Kidney epithelial cell (primary cell): ENCODE measurements at places on chromosomes 11 and 22.

DNA sequence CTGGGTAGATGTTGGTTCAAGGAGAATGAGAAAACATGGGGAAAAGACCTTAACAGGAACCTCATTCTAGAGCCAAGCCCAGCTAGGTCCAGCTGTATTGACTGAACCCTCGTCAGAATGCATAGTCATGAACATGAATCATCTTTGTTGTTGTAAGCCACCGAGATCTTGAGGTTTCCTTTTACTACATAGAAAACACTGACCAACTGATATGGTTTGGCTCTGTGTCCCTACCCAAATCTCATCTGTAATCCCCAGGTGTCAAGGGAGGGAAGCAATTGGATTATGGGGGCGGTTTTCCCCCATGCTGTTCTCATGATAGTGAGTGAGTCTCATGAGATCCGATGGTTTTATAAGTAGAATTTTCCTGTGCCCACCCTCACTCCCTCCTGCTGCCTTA lies 19.4 kb upstream of the PHOX2A start:
- DNase-seq, result peak; percentile 23

DNA sequence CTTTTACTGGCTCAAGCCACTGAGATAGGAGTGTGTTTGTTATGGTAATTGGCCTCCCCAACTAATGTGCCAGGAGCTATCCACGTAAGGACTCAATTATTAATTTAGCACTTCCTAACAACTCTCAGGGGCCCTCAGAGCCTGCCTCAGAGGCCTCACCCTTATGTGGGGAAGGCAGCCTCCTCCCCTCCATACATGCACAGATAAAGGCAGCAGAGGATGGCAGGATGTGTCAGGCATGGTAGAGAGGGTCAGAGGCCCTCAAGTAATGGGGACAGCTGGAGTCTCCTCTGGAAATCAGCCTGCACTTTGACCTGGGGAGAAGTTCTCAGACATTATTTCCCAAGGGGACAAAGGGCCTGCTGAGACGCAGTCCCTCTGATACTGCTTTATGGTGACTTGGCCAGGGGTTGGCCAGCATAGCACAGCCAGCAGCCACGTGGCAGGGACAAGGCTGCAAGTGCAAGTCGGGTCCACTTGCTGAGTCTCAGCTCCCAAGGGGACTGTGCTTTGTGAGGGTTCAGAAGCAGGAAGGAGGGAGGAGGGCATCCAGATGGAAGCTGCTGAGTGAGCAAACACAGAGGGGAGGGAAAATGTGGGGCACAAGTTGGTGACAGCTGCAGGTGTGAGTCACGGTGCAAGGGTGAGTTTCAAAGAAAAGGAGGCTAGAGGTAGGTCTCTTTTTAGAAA lies 17.0 kb downstream of the MOGAT2 start:
- DNase-seq, result no peak

GRCh38 chr11:3094223-3094824 lies 37.1 kb upstream of the CARS1 start:
- DNase-seq, result no peak

DNA sequence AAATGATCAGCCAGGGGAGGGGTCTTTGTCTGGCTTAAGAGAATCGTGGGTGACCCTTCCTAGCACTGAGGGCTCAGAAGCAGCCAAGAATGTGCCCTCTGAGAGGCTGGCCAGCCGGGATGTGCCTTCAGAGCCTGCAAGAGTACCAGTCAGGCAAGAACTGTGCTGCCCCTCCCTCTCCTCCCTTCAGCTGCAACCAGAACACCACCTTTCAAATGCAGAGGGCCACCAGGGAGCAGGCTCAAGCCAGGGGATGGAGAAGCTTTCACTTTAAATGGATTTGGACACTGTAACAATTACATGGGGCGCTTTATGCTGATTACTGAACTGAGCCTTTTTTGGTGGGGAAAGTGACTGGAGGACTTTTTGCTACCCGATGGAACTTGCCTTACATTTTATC lies 44.9 kb upstream of the TENM4 start:
- DNase-seq, result no peak

DNA sequence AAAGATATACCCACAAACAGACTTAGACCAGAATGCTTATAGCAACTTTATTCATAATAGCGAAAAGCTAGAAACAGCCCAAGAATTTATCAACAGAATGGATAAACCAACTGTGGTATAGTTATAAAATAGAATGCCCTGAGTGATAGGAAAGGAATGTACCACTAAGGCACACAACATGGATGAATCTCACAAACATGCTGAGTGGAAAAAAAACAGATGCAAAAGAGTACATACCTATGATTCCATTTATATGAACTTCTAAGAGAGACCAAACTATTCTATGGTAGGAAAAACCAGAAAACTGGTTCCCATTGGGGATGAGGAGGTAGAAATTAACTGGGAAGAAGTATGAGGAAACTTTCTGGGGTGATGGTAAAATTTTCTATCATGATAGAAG lies 40.4 kb upstream of the GRIK4 start:
- DNase-seq, result peak; percentile 19

DNA sequence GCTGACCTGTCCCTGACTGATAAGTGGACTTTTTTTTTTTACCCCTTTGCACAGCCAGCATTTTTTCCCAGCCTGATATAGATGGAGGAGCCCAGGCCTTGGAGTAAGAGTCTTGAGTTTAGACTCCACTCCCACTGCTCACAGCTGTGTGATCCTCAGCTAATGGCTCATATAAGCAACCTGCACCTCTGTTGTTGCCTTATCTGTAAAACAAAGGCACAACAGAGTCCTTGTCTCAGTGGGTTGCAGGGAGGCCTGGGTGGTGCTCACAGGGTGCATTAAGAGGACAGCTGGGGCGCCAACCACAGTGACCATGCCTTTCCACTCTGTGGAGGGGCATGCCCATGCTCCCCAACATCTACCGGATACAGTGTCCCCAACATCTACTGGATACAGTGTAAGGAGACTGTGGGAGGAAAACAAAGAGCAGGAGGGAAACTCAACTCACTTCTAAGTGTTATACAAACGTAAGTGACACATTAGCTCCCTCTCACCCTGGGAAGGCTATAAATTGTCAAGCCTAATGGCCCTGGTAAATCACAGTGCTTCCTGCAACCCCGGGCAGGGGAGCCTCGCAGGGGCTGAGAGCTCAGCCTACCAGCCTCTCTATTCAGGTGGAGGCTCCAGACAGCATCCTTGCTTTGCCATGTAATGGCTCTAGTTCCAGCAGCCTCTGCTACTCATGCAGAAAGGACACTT lies 109.5 kb downstream of the TENM4 start:
- DNase-seq, result no peak

- DNase-seq, result no peak
Observed at GRCh38 chr22:31276426-31277167, 15.7 kb downstream of the PIK3IP1 start.

- no peak for DNase-seq
Observed at GRCh38 chr11:117197516-117198456, 1.4 kb upstream of the TAGLN start.

DNA sequence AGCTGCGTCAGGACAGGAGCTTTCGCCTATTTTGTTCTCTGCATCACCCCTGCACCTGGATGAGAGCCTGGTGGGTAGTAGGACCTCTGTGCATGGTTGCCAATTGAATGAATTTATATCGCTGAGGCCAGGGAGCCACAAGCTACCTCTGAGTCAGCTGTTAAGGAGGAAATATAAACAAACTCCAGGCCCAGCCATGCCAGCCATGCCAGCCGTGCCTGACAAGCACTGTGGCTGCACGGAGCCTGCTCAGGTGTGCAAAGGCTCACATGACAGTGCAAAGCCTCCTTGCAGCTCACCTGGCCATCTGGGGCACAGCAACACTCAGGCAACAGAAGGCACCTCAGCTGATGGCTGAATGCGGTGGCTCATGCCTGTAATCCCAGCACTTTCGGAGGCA lies 33.7 kb upstream of the LINC01488 start:
- no peak for DNase-seq
